ENCODE measurements at places on chromosomes 5 and 9.

DNA sequence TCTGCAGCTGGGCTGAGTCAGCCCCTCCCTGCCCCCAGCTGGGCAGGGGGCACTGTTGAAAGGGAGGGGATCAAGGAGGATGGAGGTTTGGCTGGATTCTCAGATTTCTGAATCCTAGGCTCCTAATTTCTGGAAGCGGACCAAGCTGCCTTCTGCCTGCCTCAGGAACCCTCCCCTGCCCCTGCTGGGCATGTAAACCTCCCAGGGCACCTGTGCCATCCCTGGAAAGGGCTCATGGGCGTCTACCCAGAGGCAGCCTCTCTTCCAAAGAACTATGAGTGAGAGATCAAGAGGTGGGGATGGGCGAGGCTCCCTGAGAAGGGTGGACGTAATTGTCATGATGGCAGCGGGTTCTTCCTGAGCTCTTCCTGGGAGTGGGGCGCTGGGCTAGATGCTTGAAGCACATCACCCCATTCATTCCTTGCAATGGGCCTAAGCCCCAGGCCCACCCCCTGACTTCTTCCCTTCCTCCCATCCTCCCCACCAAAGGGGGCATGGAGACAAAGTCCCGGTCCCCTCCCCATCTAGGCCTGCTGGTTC is 21.6 kb downstream of the CSF1R start:
- DNase-seq: no peak

DNA sequence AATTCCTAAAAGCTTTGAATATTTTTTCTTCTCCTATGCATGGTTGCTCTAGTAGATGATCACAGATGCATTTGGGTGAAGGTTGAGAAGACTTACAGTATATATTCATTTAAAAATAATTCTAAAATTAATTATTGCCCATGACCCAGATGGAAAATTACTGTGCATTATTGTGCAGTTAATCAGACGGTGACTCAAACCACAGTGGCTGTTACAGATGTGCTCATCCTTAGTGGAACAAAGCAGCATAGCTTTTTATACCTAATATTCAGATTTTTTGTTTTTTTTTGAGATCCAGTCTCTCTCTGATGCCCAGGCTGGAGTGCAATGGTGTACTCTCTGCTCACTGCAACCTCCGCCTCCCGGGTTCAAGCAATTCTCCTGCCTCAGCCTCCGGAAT is 10.7 kb downstream of the OR2V1 start:
- no peak for DNase-seq

DNA sequence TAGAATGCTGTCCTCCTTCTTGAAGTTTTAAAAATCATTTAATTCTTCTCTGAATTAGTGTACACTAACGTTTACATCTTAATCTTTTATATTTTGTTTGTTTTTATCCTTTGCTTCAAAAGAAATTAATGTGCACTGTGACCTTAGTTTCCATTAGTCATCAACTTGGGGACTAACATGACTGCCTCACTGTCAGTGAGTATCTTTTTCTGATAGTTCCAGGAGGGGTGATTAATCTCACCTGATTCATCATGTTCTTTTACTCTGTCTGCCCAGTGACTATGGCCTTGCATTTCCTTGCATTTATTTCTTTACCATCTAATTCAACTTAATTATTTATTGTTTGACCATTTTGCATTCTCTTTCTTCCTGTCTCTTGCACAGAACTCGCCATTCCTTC is 33.4 kb upstream of the NR3C1 start:
- DNase-seq: no peak

- DNase-seq: no peak
Measured at GRCh38 chr5:107219993-107220392, 450.7 kb downstream of the EFNA5 start.

DNA sequence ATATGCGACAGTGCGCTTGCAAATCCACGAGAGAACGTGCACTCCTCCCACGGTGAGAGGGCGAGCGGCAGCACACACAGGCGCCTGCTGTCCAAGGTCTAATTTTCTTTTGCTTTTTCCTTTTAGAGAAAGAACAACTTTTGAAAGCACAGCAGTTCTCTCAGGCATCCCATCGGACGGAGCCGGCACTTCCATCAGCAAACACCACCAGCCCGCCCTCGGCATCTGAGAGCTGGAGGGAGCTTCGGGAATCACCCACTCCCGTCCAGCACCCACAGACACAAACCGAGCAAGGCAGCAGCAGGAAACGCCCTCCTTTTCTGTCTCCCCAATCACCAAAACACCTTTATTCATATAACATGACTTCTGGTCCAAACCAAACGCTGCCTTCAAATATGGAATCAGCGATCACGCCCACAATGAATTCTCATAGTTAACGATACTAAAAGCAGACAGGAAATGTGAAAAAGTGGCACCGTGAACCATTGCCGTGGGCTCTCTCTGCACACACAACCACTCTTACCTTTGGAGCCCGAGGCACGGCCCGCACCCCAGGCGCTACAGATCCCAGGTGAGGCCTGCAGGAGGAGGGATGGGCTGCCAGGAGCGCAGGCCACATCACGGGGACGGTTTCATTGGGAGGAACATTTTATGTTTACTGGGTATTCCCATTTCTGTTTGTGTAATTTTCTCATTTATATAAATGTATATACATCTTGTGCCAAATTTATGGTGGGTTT is 14.2 kb downstream of the LPCAT1 start:
- no peak for DNase-seq

GRCh38 chr9:17625644-17626388 is 47.0 kb downstream of the SH3GL2 start:
- no peak for DNase-seq

GRCh38 chr9:110156416-110156815 is 51.5 kb downstream of the C9orf152 start:
- DNase-seq: no peak

DNA sequence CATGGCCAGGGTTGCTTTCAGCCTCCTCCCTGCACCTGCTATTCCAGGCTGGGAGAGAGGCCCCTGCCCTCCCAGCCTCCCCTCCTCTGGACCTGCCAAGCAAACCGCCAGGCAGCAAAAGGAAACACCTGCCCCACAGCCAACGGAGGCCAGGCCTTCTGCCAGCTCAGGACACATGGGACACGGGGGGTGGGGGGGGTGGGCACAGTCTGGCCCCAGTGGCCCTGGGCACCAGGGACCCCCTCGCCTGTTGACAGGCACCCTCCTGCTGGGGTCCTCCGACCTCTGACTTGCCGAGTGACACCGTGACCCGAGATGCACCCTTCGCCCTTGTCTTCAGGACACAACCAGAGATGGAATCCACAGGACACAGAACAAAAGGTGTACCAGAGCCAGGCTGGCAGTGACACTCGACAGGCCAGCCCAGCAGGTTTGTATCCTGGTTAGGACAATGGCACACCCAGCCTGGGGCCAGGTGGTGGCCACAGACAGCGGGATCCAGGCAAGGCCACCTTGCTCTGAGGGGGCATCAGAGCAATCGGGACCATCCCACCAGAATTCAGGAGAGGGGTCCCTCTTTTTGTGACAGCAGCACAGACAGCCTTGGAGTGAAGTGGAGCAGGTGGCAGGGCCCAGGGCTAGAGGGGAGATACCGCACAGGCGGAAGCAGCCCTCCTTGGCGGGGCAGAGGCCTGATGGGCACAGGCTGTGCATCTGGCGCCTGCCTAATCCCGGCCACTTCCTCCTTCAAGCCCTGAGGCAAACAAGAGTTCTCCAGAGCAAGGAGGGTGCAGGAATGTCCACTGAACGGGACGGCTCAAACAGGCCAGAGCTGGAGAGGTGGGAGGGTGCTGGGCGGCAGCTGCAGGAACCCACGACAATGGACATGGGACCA is 1.3 kb upstream of the TMEM210 start:
- no peak for DNase-seq

DNA sequence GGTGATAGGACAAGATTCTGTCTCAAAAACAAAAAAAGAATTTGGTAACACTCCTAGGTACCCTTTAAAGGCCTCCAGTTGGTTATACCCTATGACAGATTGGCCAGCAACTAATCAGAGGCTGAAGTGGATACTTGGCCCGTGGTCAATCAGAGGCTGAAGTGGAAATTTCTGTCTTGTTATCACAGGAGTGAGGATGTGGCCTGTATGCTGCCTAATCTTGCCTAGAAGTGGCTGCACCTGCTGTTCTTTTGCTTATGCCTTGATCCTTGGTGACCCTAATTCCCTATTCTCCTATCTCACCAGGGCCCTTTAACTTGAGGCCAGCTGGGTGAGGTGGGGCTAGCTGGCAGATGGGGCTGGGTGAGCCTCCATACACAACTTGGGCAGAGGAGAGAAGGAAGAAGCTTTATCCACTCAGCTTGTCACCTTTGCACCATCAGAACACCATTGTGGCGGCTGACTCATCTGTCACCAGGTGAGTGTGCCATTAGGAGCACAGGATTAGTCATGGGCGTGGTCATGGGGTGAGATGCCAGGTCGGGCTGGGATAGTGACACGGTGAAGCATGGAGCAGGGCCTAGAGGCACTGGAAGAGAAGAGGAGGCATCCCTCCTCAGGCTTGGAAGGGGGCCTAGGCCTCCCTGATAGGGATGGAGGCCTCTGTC is 41.5 kb downstream of the SAR1B start:
- no peak for DNase-seq

- DNase-seq: no peak
Measured at GRCh38 chr5:15203376-15203775, 296.6 kb upstream of the FBXL7 start.

DNA sequence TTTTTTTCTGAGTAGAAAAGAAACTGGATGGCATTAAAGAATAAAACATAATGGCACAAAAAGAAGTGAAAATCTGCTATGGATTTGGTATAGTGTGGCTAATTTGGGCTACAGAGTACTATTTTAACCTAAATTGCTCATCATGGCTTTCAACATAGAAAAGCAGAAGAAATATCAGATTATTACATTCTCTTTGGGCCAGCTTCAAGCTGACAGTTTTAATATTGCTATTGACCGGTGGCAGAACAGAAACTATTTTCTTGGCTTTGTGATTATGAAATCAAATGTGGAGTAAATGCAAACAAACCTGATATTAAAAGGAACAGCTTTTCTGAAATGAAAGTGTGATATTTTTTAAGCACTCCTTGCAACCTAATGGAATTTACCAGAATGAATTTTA is 301.5 kb downstream of the EPB41L4A start:
- no peak for DNase-seq

DNA sequence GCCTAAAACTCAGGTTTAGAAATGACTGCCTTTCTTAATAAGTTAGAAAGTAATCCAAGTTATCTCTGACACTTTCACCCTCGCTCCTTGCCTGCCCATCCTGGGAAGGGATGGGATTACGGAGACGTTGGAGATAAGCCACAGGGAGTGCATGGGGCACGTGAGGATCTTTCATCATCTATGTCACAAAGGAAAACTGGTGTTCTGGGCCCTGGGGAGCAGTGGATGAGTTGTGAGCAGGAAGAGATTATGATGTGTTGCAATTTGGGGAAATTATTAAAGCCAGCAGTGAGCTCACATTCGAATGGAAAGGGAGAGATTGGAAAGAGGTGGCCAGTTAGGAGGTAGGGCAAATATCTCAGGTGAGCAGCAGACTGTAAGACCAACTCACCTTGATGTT is 12.8 kb downstream of the AFAP1L1 start:
- DNase-seq: no peak

DNA sequence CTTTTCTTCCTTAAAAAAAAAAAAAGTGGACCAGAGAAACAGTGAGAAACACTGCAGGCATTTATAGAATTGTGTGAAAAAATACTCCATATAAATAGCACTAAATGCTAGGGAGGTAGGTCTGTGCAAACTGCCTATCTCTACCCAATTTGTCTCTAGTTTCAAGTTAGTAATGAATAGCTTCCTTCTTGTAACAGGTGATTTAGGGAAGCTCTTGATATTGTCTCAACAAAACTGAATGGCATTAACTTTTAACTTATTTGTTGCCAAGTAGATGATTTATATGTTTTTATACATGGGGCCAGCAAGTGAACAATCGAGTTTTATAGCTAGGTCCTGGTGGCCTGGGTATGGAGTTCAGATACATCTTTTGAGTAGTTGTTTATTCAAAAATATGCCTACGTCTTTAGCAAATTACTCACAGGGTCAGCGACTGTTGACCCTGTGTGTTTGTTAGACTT is 283.6 kb downstream of the NR3C1 start:
- DNase-seq: no peak

GRCh38 chr5:36227046-36227445 is 14.7 kb downstream of the NADK2 start:
- no peak for DNase-seq

DNA sequence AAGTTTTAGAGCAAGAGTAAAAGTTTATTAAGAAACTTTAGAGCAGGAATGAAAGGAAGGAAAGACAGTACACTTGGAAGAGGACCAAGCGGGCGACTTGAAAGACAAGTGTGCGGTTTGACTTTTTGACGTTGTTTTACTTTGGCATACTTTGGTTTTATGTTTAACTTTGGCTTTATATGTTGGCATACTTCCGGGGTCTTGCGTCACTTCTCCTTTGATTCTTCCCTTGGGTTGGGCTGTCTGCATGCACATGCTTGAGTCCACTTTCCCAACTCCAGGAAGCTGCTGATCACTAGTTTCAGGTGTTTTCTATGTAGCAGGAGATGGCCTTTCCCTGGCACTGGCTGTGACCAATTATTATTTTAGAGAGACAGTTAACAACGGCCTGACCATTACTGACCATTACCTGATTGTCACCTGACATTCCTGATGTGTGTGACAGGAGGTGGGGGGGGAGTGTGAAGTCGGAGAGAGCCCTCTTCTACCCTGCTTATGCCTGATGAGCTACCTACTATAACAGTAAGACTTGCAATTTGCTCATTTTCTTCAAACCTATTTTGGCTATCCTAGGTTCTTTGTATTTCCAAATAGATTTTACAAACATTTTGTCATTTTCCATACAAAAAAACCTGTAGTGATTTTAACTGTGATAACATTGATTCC is 45.5 kb downstream of the TNFSF8 start:
- DNase-seq: no peak

DNA sequence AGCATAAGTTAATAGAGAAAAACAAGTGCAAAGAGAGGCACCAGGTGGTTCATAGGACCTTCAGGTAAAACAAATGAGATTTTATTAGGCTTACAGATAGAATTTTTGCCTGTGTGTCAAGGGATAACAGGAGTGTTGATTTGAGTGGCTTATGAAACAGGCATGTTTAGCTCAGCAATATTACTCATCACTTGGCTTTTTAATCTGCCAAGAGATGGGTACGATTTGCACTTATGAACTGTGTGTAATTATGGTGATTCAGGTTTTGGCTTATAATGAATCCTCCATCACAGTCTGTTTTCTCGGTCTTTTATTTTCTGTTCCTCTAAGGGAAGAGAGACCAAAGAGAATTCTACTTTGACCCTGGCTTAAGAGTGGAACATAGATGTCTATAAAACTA is 199.3 kb downstream of the DMRTA1 start:
- no peak for DNase-seq

- DNase-seq: no peak
Measured at GRCh38 chr9:3875361-3876132, 349.7 kb upstream of the RFX3 start.

DNA sequence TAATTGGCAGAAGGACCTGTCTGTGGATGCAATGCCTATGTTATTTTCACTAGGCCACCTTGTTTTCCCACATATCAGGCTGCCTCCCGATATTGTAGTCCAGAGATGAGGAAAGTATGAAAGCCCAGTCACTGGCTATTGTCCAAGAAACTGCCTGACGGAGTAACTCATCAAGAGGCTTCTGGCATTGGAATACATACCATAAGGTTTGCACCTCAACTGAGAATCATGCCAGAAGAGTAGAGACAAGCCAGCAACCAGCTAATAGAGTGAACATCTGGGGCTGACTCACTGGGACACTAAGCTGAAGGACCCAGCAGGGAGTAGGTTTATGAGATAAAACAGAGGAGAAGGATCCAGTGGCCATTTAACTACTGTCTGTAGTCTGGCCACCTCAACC is 137.2 kb upstream of the FST start:
- no peak for DNase-seq

GRCh38 chr9:137140151-137141012 is 1.4 kb downstream of the GRIN1 start:
- no peak for DNase-seq
